ENCODE measurements at places on chromosomes 6 and 20. TPM values are rescaled to one million over a fixed set of nuclear protein-coding genes. Genes with fewer than 3 reads are reported as not detected.
A peak's percentile ranks its signal among the peaks of the same experiment; 100 is the strongest.

DNA sequence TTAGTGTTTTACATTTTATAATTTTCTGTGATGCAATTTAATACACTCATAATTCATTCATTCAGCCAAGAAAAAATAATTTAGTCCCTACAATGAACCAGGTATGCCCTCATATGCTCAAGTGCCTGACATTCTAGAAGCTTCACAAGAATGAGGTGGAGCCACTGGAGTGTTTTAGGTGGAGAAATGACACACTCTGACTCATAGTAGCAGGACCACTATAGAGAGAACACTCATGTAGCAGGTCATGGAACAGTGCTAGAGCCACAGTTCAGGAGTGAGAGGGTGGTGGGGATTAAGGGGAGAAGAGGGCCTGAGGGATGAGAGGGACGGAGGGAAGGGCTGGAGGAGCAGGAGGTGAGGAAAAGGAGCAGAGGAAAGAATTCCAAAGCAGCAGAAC is 1.4 kb upstream of the HLA-G start:
- peak; percentile 8 for DNase-seq

GRCh38 chr6:167722634-167723309 is 103.9 kb upstream of the AFDN start:
- DNase-seq = no peak

DNA sequence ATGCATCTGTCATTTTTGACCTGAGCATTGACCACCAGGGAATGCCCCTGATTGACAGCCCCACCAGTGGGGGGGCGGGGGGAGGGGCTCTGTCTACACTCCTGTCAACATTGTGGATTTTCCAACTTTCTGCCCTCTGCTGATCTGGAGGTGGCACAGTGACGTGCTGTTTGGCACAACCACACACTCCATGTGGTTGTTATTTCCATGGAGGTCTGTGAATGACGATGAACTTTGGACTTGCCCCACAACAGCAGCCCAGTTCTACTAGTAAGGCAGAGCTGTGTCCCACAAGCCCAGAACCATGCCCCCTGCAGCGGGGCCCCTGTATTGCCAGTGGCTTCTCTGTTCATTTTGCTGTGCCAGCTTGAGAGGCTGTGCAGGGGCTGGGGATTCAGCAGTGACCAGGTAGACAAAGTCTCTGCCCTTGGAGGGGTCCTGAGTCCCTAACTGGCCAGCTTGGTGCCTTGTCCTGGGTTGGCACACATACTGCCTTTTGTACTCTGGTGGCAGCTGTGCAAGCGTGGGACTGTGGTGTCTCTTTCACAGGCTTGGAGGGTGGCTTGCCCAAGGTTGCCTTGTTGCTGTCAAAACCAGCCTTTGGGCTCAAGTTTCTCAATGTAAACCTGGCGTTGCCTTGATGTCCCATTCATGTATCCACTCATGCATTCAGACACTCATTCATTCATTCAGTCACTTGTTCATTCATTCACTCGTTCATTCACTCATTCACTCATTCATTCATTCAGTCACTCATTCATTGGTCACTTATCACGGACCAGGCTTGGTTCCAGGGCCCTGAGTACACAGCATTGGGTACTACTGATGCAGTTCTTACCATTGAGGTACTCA is 108.5 kb downstream of the SYCP2 start:
- no peak for DNase-seq

TFAP2B gene
- total RNA-seq = not detected

DUSP15 gene
- total RNA-seq = 2.5 TPM

GRCh38 chr6:122405417-122405816 is 6.0 kb downstream of the HSF2 start:
- DNase-seq = no peak

DNA sequence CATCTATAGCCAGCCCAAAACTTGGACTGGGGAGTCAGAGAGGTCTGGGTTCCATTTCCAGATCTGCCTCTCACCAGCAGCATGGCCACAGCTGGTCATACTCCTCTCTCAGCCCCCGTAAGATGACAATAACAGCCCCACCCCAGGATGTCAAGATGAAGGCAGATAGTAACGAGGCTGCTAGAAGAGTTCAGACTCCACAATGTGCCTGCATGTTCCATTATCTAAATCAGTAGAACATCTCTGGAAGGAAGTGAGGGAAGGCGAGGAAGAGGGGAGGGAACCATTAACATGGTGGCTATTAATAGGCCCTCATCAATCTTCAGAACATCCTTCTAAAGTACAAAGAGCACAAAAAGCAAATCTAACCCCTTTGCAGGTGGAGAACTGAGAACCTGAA is 98.0 kb upstream of the KCNG1 start:
- no peak for DNase-seq

SEMG1 gene
- not detected for total RNA-seq

GRCh38 chr6:26556263-26557070 is 18.3 kb downstream of the HMGN4 start:
- peak; percentile 90 for DNase-seq

GRCh38 chr6:156783958-156784357 is 6.8 kb downstream of the ARID1B start:
- DNase-seq = no peak

DNA sequence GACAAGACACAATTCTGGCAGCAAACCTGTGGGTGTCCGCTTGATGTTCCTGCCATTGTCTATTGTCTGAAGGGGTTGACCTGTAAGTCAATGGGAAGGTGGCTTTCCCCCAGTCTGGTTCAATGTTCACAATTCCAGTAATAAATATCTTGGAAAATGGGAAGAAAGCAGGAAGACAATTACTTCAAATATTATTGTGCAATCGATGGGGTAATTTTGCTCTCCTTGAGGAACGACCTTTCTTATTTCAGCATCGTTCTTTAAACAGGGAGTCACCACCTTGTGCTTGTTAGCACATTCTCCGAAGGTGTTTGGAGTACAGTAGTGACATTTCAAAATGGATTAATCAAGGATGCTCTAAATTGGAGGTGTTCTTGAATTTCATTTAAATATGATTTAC is 136.9 kb downstream of the BTBD3 start:
- DNase-seq = no peak

- DNase-seq = no peak
Measured at GRCh38 chr20:496126-496696, 33.9 kb upstream of the TBC1D20 start.

UNC5CL gene
- 0.62 TPM for total RNA-seq

INSM1 gene
- not detected for total RNA-seq

GRCh38 chr20:39775110-39775509 is 813.0 kb downstream of the DHX35 start:
- peak; percentile 54 for DNase-seq

DNA sequence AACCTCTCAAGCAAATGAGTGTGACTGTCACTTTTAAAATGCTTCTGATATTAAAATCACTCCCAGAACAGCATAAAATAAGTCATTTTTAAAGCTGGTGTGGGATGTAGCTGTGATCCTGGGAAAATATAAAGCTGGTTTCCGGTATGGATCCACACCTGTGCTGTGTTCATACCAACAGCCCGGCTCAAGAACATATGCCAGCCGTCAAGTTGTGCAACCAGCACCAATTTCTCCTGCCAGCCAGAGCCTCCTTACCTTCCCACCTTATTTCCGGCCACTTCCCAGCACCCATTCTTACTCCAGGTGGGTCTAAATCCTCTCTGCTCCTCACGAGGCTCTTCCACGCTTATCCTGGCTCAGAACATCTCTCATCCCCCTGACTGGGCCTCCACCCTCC is 50.9 kb upstream of the RPS6KA2 start:
- DNase-seq = no peak

SLC22A16 gene
- not detected for total RNA-seq
